Dermis blood vessel endothelial cell (primary cell): ENCODE measurements at places on chromosomes 2 and 18. TPM values are rescaled to one million over a fixed set of nuclear protein-coding genes. Genes with fewer than 3 reads are reported as not detected.

Gene MERTK
- 25.0 and 28.9 TPM in 2 replicates for total RNA-seq

Gene FRZB
- total RNA-seq: 0.37 and 0.68 TPM in 2 replicates

Gene CDH2
- total RNA-seq: 1.8 and 1.9 TPM in 2 replicates

Gene RBFA
- 17.2 and 40.3 TPM in 2 replicates for total RNA-seq

Gene HNMT
- 1.4 and 5.6 TPM in 2 replicates for total RNA-seq

Gene AMMECR1L
- total RNA-seq: 20.1 and 20.6 TPM in 2 replicates

Gene PTPRN
- 0.17 TPM in 1 of 2 replicates, not detected in the other for total RNA-seq

Gene ZNF521
- total RNA-seq: 173 and 188 TPM in 2 replicates
